ENCODE measurements at places on chromosomes 2 and 18. TPM values are rescaled to one million over a fixed set of nuclear protein-coding genes. Genes with fewer than 3 reads are reported as not detected.

GRCh38 chr18:9898792-9899549, 13.2 kb downstream of the TXNDC2 start:
- DNase-seq, result no peak
- no peak overlapping the region for H3K4me3 ChIP-seq
- peaks cover 6% of the 10 kb centered on the region for H3K4me1 ChIP-seq
- no peaks in the 10 kb centered on the region for H3K36me3 ChIP-seq
- H3K27ac ChIP-seq, result no peak overlapping the region
- H3K27me3 ChIP-seq, result no peaks in the 10 kb centered on the region

DNA sequence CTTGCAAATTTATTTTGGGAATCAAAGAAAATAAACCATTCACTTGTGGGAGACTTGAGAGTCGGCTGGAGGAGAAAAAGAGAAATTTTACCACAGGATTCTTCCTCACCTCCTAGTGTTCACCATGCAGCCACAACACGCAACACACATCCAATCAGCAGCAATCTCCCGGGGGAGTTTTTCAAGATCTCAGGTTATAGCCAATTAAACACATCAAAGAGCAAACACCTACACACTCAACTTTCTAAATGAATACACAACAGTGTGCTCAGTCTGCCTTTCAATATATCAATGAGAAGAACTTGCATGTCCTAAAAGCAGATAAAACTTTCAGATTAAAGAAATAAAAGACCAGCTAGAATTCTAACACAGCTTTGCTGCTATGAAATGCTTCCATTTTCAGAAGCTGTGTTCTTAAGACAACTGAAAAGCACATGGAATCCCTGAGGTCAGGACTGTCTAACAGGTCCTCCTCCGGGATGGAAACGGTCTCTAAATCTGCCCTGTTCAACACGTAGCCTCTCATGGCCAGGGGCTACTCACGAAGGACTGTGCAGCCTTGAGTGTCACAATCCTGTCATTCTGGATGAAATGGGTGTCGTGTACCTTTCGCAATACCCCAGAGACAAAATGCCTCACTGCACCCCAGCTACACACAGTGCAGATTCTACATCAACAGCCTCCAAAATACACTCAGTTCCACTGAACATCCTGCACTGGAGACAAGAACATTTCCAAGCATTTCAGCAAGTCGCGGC, 84.2 kb downstream of the ZNF516 start:
- no peak for DNase-seq
- H3K27ac ChIP-seq, result no peak overlapping the region
- no peak overlapping the region for H3K4me3 ChIP-seq
- H3K27me3 ChIP-seq, result no peaks in the 10 kb centered on the region
- no peaks in the 10 kb centered on the region for H3K4me1 ChIP-seq

DNA sequence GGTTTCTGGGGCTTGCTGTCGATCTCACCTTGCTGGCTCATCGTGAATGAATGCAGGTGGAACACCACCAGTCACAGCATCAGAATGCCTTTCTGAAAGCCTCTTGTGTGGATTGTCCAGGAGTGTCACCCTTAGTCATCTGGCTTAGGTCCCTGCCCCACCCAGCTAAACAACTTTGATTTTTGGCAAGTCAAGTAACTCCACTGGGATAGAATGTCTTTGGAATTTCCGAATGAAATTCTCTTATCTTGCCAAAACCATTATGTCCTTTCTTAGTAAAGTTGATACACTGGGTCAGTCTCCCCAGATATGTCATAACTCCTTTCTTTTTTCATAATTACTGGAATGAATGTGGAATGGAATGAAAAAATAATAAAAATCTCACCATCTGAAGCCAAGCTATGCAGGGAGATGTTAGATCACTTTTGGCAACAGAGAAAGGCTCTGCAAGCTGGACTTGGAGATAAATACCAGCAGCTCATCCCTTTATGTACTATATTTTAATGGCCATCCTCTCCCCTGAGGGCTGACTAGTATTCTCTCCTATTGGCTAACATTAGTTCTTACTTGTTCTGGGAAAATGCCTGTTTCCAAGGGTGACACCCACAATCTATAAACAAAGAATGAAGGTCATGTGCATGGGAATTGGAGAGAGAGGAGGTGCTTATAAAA, 35.4 kb downstream of the INSIG2 start:
- H3K4me3 ChIP-seq, result no peak overlapping the region
- peaks cover 4% of the 10 kb centered on the region for H3K4me1 ChIP-seq
- H3K27ac ChIP-seq, result no peak overlapping the region
- no peaks in the 10 kb centered on the region for H3K36me3 ChIP-seq
- DNase-seq, result no peak

DNA sequence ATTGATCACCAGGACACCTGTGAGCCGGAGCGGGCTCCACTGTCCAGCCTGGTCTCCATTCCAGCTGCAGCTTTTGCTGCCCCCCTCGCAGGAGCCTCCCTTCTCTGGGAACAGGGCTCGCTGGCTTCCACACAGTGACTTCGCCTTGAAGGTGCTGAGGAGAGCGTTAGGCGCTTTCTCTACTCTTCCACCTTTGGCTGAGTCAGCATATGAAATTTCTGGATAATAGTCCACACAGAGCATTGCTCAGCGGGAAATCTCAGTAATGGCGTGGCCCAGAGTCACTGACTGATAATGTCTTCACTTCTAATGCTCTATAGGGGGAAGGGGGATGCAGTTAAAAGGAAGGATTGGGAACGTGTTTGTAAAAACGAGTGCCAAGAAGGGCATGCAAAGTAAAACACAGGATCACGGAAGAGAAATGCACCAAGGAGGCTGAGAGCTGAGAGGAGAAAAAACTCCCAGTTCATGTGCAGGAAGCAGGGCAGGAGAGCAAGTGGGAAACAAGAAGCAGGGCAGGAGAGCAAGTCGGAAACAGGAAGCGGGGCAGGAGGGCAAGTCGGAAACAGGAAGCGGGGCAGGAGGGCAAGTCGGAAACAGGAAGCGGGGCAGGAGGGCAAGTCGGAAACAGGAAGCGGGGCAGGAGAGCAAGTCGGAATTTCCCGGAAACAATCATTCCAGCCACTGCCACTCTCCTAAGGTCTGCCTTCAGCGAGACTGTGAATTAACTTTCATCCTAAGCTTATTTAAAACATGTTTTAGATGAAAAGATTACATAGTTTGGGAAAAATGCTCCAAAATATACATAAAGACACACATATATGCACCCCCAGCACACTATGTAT, 77.7 kb downstream of the MYT1L start:
- no peak for DNase-seq
- no peaks in the 10 kb centered on the region for H3K4me1 ChIP-seq
- H3K36me3 ChIP-seq, result no peaks in the 10 kb centered on the region
- no peak overlapping the region for H3K27ac ChIP-seq
- no peak overlapping the region for H3K4me3 ChIP-seq

CYP27C1 gene
- total RNA-seq, result 0.08 TPM

ARHGAP28 gene
- 1.0 TPM for total RNA-seq

LONRF2 gene
- 3.7 TPM for total RNA-seq

DNA sequence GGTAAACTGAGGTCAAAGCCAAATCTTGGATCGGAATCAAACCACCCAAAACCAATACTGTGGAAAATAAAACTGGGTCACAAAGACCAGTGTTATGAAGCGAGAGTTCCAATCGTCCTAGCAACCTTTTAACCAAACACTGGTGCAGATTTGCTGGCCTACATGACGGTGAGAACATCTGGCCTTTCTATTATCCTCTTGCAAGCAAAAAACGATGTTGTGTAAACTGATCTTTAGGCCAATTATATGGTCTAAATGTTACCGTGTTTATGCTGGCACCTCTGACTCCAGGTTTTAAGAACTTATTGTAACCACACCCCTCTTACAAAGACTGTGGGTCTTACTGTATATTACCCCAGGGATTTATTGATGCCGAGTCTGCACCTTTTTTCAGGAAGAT, 145.9 kb downstream of the GFPT1 start:
- no peaks in the 10 kb centered on the region for H3K27me3 ChIP-seq
- no peak overlapping the region for H3K4me3 ChIP-seq
- no peaks in the 10 kb centered on the region for H3K36me3 ChIP-seq
- DNase-seq, result no peak

DNA sequence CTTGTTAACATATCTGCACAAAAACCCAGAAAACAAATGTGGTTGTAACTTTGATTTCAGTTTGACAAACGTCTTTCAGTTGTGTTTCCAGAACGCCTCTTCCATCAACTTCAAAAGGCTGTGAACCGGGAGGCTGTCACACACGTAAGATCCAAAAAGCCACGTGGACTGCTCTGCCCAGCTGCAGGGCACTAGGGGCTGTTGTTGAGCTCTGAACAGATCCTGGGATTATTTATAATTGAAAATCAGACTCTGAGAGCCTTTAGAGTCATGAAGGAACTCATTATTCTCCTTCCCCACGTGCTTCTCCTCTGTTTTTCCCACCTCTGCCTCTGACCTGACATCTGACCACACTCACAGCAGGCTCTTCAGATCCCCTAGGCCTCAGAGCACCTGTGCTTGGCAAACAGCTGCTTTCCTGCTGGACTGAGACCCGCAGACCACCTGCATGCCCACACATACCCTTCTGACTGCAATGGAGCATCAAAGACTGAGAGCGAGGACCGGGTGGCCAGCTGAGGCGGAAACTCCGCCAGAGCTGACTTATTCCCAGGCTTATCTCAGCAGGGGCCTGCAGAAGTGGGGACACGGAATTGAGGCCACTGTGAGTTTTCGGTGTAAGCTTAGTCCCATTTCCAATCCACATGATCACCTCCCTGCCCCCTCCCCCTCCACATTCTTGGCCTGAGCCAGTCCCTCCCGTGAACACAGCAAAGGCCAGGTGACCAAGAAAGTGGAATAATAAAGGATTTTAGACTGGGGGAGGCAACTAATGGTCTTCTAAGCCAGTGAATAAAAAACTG, 114.8 kb downstream of the ATL2 start:
- H3K4me1 ChIP-seq, result no peaks in the 10 kb centered on the region
- H3K36me3 ChIP-seq, result no peaks in the 10 kb centered on the region

GRCh38 chr2:70121627-70122372, 34.5 kb downstream of the PCBP1 start:
- H3K27me3 ChIP-seq, result no peaks in the 10 kb centered on the region
- H3K4me1 ChIP-seq, result no peaks in the 10 kb centered on the region
- no peak for DNase-seq
- H3K36me3 ChIP-seq, result no peaks in the 10 kb centered on the region
- H3K4me3 ChIP-seq, result no peak overlapping the region

GRCh38 chr2:100620481-100620880, 57.7 kb downstream of the PDCL3 start:
- no peaks in the 10 kb centered on the region for H3K36me3 ChIP-seq
- H3K4me3 ChIP-seq, result no peak overlapping the region
- H3K4me1 ChIP-seq, result no peaks in the 10 kb centered on the region
- H3K27ac ChIP-seq, result no peak overlapping the region
- H3K27me3 ChIP-seq, result no peaks in the 10 kb centered on the region

DNA sequence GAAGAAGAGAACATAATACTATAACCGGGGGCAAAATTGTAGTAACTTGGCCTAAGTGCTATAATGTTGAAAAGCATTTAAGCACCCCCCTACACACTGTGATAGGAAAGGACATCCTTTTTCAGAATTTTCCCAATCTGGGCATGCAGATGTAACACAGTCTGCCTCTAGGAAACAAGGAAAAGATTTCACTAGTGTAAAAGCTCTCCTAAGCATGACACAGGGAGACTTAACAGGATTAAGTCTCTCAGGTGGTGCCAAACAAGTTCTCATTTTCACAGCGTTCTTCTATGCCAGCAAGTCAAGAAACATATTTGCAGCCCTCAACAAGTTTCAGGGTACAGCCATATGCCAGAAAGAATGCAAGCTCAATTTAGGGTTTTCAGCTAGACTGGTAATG, 53.0 kb downstream of the NCKAP5 start:
- H3K36me3 ChIP-seq, result no peaks in the 10 kb centered on the region
- no peaks in the 10 kb centered on the region for H3K27me3 ChIP-seq
- DNase-seq, result no peak
- H3K4me3 ChIP-seq, result no peak overlapping the region
- no peak overlapping the region for H3K27ac ChIP-seq

DNA sequence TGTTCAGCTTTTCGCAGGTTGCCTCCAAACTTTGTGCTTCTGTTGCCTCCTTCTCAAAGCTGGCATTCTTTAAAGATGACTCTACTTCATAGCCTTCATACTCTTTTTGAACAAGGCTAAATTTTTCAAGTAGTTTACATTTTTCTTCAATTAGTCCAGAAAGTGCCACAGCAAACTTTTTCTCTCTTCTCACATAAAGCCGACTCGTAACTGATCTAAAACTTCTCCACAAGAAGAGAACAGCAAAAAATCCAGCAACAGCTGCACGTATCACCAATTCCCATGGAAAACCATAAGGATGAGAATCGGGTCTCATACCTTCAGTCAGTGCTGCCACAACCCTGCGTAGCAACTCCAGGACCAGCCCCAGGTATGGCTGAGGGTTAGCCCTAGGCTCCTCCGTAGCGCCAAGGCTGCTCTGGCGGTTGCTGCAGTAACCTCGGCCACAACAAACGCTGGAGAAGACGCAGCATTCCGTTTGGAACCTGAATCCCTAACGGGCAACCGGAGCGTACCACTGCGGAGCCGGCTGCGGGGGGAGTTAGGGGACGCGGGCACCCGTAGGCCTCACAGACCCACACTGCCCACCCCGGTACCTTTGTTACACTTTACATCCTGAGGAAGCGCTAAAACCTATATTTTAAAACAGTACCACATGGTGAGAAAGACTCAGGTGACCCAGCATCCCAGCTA, at the start of gene CTAGE1:
Gene CTAGE1 (minus strand): TSS at position 420 of the 693 bp plus-strand sequence. CDS start 104 bp downstream, at position 316.
- no peak for DNase-seq
- no peaks in the 10 kb centered on the region for H3K36me3 ChIP-seq
- peaks cover 2% of the 10 kb centered on the region for H3K4me1 ChIP-seq
- no peaks in the 10 kb centered on the region for H3K27me3 ChIP-seq

DNA sequence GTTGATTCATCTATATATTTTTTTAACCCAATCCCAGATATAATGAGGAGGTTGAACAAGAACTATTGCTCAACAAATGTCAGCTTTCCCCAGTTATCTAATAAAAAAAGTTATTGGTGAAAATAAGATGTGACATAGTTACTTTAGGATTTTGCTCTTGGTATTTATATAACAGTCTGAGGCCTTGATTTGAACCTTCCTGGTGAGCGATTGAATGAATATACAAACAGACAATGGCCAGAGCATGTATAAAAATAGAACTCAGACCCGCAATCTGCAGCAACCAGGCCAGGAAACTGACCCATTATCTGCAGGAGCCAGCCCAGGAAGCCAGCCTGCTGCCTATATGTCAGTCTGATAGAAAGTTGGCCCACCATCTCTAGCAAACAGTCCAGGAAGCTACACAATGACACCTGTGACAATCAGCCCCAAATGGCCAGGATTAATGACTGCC, 81.6 kb downstream of the HS6ST1 start:
- no peak overlapping the region for H3K27ac ChIP-seq
- H3K27me3 ChIP-seq, result no peaks in the 10 kb centered on the region
- no peaks in the 10 kb centered on the region for H3K36me3 ChIP-seq

DNA sequence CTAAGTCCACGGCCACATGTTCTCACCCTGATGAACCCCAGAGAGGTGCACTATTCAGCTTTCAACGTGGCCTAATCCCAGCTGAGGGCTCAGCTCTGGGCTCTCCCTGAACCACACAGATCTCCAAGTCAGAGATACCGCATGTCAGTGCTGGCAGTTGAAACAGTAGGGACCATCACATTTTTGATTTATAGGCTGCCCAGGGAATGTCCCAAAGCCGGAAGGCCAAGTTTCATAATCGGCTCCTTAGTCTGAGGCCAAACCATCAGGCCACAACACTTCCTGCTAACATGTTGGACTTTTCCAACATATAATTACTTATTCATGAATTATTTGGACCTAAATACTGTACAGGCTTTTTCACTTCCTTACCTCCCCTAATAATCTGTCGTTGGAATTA, 91.9 kb upstream of the KLHL29 start:
- H3K4me3 ChIP-seq, result no peak overlapping the region
- no peak for DNase-seq
- H3K36me3 ChIP-seq, result no peaks in the 10 kb centered on the region
- H3K27ac ChIP-seq, result no peak overlapping the region
- no peaks in the 10 kb centered on the region for H3K27me3 ChIP-seq
